ENCODE measurements at places on chromosomes 6 and 20. TPM values are rescaled to one million over a fixed set of nuclear protein-coding genes. Genes with fewer than 3 reads are reported as not detected.

BNIP5 gene
- polyA plus RNA-seq, result 0.19 TPM

DNA sequence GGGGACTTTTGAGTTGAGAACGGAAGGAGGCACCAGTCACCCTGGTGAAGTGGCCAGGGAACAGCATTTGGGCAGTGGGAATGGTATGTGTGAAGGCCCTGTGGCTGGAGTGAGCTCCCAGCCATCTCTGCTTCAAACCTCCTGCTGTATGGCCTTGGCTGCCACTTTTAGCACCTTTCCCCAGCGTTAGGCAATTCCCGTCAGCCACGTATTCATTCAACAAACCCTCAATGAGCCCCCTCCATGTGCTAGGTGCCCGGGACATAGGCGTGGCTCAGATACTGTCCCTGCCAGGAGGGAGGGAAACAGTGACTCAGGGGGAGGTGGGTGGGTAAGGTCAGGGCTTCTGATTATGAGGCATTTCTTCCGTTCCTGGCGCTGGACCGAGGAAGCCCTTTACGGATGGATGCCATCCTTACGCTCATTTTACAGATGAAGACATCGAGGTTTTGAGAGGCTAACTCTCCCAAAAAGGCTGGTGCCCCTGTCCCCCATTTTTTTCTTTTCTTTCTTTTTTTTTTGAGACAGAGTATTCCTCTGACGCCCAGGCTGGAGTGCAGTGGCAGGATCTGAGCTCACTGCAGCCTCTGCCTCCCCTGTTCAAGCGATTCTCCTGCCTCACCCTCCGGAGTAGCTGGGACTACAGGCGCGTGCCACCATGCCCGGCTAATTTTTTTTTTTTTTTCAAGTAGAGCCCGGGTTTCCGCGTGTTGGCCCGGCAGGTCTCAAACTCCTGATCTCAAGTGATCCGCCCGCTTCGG is 37.5 kb downstream of the SRC start:
- DNase-seq, result no peak

DNA sequence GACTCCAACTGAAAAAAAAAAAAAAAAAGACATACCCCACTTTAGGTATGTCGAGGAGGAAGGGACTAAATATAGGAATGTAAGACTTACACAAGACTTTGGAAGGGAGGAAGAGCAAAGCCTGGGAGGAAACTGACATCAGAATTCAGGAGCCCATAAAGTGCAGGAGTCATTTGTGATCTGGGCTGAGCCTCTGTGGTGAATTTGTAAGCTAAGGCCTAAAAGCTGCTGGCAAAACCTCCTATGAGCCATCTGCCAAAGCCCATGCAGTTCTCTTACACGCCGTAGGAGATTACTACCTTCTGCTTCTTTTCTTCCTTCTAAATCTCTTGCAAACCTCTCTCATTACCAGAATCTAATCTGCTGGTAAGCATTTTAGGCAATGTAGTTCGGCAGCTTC is 52.0 kb upstream of the THEMIS start:
- DNase-seq, result no peak

SNPH gene
- 2.2 TPM for polyA plus RNA-seq

KIZ gene
- 33.2 TPM for polyA plus RNA-seq

GSTA1 gene
- polyA plus RNA-seq, result 1.9 TPM

GRCh38 chr20:1418350-1418749 is 25.5 kb upstream of the FKBP1A start:
- DNase-seq, result no peak

- no peak for DNase-seq
Observed at GRCh38 chr6:85463621-85464259, 13.9 kb downstream of the NT5E start.

- DNase-seq, result no peak
Observed at GRCh38 chr6:160437775-160438174, 89.6 kb downstream of the SLC22A3 start.

GRCh38 chr6:136312975-136313374 is 23.3 kb upstream of the BCLAF1 start:
- DNase-seq, result no peak

DNA sequence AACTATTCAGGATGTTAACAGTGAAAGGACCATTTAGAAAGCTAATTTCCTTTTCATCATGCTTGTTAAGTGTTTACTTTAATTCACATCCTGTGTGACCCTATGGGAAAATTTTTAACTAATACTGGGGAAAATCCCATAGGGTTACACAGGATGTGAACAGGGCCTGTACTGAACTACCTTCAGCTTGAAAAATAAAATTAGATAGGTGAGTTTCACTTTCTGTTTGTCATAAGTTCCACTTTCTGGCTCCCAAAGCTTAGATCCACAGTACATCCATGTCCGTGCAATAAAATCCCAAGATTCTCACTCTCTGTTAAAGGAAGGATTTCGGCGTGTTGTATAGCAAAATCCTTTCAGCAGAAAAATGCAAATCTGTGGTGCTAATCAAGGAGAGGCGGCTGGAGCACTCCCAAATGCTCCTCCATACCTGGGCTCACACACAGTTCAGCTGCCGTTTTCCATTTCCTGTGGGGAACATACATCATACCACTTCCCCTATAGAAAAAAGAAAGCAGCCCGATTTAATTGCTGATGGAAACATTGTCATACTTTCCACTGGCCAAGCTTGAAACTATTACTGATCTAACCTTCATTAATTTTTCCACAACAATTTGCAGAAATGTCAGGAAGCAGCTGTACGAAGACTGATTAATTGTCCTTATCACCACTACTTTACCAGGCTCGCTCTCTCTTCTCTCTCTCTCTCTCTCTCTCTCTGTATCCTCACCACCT is 125.2 kb downstream of the HIVEP2 start:
- no peak for DNase-seq

DNA sequence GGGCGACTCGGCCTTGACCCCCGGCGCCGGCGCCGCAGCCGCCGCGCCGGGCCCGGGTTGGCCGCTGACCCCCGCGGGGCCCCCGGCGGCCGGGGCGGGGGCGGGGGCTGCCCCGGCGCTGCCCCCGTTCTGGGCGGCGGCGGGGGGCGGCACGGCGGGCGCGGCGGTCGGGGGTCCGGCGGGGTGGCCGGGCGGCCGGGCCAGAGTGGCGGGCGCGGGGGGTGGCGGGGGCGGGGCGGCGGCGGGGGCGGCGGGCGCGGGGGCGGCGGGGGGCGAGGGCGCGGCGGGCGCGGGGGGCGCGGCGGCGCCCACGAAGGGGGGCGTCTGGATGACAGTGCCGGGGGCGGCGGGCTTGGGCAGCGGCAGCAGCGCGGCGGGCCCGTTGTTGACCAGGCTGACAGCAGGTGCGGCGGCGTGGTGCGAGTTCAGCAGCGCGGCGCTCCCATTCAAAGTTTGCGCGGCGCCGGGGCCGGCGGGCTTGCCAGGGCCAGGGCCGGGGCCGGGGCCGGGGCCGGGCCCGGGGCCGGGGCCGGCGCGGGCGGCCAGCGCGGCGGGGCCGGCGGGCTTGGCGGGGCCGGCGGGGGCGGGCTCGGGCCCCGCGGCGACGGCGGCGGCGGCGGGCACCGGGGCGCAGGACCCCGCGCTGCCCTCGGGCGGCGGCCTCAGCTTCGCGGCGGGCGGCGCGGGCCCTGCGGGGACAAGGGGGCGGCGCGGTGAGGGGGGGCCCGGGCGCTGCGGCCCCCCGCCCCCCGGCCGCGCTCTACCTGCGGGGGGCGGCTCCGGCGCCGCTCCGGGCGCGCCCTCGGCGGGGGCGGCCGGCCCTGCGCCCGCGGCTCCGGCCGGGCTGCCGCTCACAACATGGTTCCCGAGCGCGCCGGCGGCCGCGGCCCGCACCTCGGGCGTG is 659 bp downstream of the TAF4 start:
- DNase-seq, result no peak

FOXQ1 gene
- 10.0 TPM for polyA plus RNA-seq

ROMO1 gene
- polyA plus RNA-seq, result 63.5 TPM

GRCh38 chr20:49928411-49929141 is 7.6 kb upstream of the RNF114 start:
- no peak for DNase-seq

DNA sequence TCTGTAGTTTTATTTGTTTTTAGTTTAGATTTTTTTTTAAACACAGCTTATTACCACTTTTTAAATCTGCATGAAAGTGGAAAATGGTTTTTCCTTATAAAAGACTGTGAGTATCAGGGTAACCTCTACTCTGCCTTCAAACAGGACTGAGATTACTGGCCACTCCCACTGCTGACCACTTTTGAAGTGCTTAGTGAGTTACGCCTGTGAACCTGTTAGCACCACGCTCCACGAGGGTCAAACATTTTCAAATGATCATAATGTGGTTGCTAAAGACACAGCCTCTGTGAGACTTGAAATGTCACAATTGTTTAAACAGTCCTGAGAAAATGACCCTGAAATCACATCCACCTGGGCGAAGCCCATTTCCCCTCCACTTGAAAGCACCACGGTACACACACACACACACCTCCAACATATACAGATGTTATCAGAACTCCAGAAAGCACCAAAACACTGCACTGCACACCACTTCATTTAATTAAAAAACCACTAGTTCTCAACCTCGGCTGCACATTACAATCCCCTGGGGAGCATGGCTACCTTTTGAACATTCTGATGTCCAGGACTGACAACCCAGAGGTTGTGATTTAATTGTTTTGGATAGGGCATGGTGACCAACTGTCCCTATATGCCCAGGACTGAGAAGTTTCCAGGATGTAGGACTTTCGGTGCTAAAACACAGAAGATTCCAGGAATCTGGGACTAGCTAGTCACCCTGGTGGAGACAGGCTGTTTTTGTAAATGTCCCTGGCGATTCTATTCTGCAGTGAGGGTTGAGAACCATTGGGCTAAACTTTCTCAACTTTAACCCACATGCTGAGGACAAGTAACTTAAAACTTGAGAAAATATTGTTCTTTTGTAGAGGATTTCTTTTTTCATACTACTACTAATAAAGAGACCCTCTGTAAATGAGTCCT is 176.4 kb upstream of the MYLIP start:
- DNase-seq, result no peak

DNA sequence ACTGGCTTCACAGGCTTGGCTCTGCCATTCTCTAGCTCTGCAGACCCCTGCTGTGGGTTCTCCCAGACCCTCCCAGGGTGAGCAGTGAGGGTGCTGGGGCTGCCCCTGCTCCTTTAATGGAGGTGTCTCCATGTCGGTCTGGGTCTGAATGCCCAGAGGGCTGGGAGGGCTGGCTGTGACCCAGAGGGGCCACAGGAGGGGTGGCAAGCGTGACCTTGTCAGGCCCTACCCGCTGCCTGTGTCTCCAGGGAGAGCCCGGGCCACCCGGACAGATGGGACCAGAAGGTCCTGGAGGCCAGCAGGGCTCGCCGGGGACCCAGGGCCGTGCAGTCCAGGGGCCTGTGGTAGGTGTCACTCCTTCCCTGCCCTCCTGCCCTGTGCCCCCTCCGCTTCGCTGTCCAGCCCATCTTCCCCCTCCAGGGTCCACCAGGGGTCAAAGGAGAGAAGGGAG is 32.1 kb downstream of the COL20A1 start:
- DNase-seq, result no peak

GRCh38 chr20:63553933-63554290 is at the start of gene FNDC11:
TSS of gene FNDC11 (plus strand) at chr20:63554159. CDS start at chr20:63555664, 1,505 bp downstream.
- DNase-seq, result no peak

CLPSL1 gene
- polyA plus RNA-seq, result 1.8 TPM

- DNase-seq, result no peak
Observed at GRCh38 chr6:25038300-25038699, 102.5 kb upstream of the RIPOR2 start.

DNA sequence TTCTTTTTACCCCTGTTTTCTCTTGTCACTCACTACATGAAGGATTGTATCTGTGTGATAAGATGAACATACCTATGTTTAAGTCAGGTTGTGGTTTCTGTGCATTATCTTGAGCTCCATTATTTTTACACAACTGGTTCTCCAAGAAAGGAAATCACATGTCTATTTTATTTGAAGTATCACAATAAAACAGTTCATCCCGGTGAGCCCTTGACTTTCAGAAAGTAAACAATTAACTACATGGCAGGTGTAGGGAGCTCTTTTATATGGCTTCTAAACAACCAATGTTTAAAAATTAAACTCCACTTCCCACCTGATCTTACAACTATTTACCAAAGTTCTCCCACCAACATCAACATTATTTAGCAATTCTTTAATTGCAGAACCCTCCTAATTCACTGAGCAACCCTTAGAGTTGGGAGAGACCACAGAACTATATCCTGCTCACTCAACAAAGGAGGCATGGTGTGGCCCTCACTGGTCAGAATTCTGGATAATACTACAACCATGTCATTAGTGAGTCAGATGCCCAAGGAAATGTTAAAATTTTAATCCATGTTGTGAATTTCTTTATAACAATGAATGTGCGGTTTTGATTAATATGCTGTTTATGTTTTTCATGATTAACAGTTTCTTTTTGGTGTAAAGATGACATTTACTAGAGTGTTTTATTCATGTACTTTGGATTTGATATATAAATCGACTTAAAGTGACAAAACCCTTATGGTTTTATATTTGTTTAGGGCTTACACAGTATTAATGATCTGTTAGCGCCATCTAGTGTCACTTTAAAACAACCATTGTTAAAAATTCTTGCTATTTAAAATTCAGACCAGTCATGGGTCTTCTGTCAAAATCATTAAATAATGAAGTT is 50.0 kb upstream of the SCGN start:
- DNase-seq, result no peak

- DNase-seq, result peak; percentile 47
Observed at GRCh38 chr6:93423542-93423941, 4.2 kb upstream of the EPHA7 start.

DNA sequence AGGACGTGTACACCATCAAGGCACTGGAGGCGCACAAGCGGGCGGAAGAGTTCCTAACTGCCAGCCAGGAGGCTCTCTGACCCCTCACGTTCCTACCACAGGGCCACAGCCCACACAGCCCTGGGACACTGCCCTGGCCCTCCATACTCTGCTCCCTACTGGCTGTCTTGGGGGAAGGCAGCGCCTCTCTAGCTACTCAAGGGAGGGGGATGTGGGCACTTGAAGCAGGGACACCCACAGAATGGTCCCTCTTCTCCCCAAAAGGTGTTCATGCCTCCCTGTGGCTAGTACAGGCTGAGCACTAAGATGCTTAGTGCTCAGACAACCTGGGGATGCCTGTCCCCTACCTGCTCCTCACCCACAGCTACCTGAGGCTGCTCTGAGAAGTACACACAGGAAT is 2.5 kb downstream of the MEA1 start:
- DNase-seq, result no peak

- DNase-seq, result peak; percentile 52
Observed at GRCh38 chr20:52104546-52105441, 86.8 kb downstream of the ZFP64 start.

- no peak for DNase-seq
Observed at GRCh38 chr6:139553916-139554315, 179.5 kb upstream of the CITED2 start.

CLVS2 gene
- polyA plus RNA-seq, result 0.31 TPM

ZSCAN16 gene
- polyA plus RNA-seq, result 12.1 TPM

- DNase-seq, result no peak
Observed at GRCh38 chr20:16537918-16538317, 35.3 kb downstream of the KIF16B start.

- no peak for DNase-seq
Observed at GRCh38 chr6:92126088-92126487, 1293.3 kb downstream of the EPHA7 start.

DNA sequence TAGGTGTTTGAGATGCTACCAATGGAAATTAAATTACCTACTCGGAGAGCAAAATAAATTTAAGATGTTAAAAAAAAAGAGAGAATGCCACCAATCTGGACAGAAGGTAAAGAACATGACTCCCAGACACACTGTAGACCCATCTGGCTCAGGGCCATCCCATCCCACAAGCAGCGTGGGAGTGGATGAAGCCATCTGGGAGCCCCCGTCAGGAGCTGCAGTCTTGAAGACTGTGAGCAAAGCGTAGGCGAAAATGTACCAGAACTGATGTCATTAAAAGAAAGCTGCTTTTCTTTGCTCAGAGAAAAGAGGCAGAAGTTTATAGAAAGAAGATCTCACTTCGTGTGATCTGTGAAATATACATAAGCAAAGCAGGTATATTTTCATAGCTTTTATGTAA is 815.7 kb downstream of the QKI start:
- DNase-seq, result no peak
